ENCODE measurements at places on chromosomes 5 and 9. TPM values are rescaled to one million over a fixed set of nuclear protein-coding genes. Genes with fewer than 3 reads are reported as not detected.

The CAPSL gene
- total RNA-seq = not detected

The TRIM41 gene
- 10.3 TPM for total RNA-seq

The ASTN2 gene
- 0.99 TPM for total RNA-seq

The LPAR1 gene
- total RNA-seq = not detected

The GABRA1 gene
- not detected for total RNA-seq

The ZNF367 gene
- total RNA-seq = 3.5 TPM

The ZFAND5 gene
- 53.2 TPM for total RNA-seq

The SEMA5A gene
- total RNA-seq = 0.44 TPM

The ERCC6L2 gene
- total RNA-seq = 29.9 TPM

The FBP2 gene
- total RNA-seq = not detected

The CNTFR gene
- total RNA-seq = not detected

The SMIM33 gene
- total RNA-seq = not detected

The OBP2B gene
- total RNA-seq = not detected

The CDC20B gene
- under 0.01 TPM for total RNA-seq

The AGXT2 gene
- not detected for total RNA-seq

The ADRA1B gene
- under 0.01 TPM for total RNA-seq

The NME5 gene
- total RNA-seq = 1.1 TPM

The BRD8 gene
- 24.2 TPM for total RNA-seq

The PGM5 gene
- 27.5 TPM for total RNA-seq

The GALT gene
- 27.0 TPM for total RNA-seq

The HRCT1 gene
- total RNA-seq = 1.8 TPM

The SCGB3A1 gene
- 0.60 TPM for total RNA-seq

The ZNF169 gene
- 2.2 TPM for total RNA-seq

The MYMK gene
- not detected for total RNA-seq

The C5orf58 gene
- total RNA-seq = not detected

The TCF7 gene
- under 0.01 TPM for total RNA-seq

The RBM18 gene
- total RNA-seq = 6.5 TPM

The NKD2 gene
- total RNA-seq = 0.22 TPM
